Stimulated activated CD8-positive, alpha-beta memory T cell treated with anti-CD3 and anti-CD28 coated beads, Interleukin-4, amount 100 ng/mL, for 24 hours (primary cell): ENCODE measurements at places on chromosomes 6 and 20.
A peak's percentile ranks its signal among the peaks of the same experiment; 100 is the strongest.

DNA sequence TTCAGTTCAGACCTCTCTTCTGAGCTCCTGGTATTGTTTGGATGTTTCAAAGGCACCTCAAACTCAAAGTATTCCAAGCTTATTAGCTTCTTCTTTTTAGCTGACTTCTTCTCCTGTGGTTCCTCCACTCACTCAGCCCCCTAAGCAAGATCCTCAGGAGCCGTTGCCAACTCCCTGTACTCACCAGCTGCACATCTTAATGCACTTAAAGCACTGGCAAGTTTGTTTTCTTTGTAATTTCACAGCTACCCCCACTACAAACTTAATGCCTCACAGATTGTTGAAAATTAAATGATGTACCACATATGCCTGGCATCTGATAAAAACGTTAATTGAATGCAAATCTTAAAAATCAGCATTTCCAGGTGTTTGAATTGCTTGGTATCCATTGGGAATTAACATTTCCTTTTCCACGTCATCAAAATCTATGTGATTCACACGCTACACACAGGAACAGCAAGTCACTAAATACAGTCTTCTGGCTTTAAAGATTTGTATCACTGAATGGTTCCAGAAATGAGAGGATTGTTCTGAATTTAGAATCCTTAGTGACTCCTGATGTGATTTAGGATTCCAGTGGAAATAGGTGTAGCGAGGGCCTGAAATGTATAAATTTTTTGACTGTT is 24.5 kb downstream of the CALHM6 start:
- DNase-seq = no peak

DNA sequence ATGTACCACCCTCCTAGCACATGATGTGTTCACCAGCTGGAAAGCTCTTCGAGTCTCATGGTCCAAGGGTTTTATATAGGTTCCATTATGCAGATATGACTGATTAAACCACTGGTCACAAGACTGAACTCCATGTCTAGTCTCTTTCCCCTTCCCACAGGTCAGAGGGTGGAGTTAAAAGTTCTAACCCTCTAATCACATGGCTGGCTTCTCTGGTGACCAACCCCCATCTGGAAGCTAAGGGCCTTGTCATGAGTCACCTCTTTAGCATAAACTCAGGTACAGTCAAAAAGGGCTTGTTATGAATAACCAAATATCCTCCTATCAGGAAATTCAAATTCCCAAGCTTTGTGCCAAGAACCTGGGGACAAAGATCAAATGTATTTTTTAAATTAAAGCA is 52.0 kb upstream of the KLHL31 start:
- no peak for DNase-seq

DNA sequence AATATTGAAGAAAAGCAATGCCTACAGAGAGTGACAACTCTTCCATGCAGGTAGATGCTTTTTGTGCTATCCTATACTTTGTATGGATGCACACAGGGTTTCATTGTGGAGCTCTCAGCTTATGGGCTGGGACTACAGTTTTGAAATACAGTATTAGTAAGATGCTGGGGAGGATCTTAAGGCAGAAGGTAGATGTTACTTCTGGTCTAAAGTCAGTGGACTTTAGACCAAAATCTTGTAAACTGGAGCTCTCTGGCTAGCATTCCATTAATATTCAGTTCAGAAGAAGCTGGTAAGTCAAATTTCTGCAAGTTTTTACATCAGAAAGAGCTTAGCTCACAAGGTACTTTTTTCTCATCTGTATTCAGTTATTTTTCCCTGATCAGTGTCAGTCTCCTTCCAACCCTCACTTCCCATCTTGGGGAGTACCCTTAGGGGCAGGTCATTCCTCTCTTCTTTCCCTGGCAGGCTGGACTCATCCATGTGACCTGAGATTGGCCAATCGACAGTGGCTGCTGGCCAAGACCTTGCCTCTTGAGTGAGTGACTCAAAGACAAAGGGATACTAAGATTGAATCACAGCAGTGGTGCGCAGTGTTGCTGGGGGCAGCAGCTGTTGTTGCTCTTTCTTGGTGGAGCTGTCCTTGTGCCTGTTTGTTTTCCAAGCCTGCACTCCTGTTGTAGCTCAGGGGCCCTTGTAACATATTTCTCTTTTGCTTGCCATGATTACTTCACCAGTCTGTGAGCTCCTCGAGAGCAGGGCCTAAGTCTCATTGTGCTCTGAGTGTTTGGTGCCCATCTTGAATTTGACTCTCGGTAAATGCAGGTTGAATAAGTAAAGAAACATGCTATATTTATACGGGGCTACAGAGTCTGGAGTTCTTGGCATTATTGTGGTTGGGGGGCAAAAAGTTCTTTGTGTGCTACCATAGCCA is 2.8 kb upstream of the PHF20 start:
- DNase-seq = peak; percentile 28

GRCh38 chr20:58908221-58908620 is 55.7 kb downstream of the GNAS start:
- DNase-seq = no peak

GRCh38 chr6:167968091-167968490 is 29.4 kb upstream of the KIF25 start:
- no peak for DNase-seq

GRCh38 chr6:4155848-4156466 is 20.6 kb upstream of the ECI2 start:
- peak; percentile 59 for DNase-seq

- DNase-seq = no peak
These were observed 81.0 kb downstream of the RIN2 start for GRCh38 chr20:19839053-19839452.

DNA sequence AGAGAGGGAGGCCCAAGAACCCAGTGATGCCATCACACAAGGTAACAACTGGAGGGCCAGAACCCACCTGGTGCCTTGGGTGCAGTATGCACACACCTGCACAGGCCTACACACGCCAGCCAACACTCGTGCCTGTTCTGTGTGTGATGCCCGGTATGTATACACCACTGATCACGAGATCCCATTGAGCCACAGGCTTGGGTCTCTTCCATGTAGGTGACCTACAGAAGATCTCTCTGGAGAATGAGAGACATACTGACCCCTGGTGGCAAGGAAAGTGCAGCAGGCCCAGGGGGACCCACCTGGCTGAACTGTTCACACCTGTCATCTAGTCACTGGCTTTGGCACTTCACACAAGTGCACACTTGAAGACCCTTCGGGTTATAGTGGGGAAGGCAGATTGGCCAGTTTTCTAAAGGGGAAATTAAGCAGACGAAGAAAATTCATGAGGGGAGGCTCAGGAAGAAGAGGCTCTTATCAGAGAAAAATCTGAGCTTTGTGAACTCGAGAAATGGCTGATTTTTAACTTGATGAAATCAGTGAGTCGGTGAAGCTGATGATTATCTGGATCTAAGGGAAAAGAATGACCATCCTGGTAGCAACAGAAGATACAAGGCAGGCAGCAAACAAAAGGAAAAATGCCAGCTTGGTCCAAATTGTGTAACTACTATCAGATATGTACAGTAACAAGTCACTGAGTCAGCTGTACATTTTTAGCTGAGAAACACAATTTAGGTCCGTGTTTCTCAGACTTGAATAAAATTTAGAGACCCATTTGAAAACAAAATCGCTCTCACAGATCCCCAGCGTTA is 69.1 kb upstream of the PBOV1 start:
- DNase-seq = peak; percentile 19

DNA sequence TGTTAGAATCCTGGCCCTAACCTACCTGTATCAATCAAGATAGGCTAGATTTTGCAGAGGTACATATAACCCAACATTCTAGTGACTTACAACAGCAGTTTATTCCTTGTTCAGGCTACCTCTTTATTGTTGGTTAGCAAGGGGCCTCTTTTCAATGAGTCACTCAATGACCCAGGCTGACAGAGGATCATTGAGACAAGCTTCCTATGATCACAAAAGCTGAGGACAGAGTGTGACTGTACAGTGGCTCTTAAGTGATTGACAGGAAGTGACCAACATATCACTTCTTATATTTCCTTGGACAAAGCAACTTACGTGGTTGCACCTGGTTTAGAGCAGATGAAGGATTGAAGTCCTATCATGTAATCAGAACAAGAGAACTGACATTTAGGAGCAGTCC is 740.9 kb downstream of the FRK start:
- no peak for DNase-seq

- DNase-seq = no peak
These were observed 6.1 kb downstream of the MMP24 start for GRCh38 chr20:35232575-35232974.

- no peak for DNase-seq
These were observed 305 bp upstream of the VNN1 start for GRCh38 chr6:132714160-132714559.

DNA sequence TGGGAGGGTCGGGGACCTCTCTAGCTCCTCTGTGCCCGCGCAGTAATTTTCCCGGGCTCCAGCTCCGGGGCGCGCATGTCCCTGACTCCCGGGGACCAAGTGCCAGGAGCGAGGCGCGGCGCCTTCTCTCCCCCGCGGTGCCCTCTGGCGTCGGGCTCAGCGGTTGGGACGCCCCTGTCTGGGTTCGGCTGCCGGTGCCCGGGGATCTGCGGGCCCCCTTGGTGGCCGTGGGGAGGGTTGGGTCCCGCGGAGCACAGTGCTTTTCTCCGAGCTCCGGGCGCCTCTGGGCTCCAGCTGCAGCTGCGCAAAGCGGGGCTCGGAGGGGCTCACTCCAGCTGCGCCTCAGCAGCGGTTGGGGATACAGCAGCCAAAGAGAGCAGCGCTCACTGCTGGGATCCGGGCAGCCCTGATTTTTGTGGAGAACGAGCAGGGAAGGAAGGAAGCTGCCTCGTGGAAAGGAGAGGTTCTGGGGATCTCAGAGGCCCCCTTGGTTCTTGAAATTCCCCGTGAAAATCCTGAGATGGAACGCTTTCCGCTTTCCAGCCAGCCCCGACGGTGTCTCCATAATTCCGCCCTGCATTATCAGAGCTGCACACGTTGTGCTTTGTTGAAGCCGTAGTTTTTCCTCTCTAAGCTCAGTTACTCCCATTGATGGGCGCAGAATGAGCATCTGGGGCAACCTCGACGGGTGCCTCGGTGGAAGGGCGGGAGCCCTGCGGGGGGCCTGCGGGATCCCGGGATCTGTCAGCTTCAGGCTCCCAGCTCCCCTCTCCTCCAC is 861 bp downstream of the PPP1R14C start:
- no peak for DNase-seq

- DNase-seq = no peak
These were observed 71.9 kb upstream of the PLCB4 start for GRCh38 chr20:8996817-8997512.

GRCh38 chr20:37271421-37271768 is 9.8 kb upstream of the GHRH start:
- DNase-seq = no peak

GRCh38 chr20:63381781-63382431 is 20.8 kb upstream of the CHRNA4 start:
- DNase-seq = peak; percentile 9

DNA sequence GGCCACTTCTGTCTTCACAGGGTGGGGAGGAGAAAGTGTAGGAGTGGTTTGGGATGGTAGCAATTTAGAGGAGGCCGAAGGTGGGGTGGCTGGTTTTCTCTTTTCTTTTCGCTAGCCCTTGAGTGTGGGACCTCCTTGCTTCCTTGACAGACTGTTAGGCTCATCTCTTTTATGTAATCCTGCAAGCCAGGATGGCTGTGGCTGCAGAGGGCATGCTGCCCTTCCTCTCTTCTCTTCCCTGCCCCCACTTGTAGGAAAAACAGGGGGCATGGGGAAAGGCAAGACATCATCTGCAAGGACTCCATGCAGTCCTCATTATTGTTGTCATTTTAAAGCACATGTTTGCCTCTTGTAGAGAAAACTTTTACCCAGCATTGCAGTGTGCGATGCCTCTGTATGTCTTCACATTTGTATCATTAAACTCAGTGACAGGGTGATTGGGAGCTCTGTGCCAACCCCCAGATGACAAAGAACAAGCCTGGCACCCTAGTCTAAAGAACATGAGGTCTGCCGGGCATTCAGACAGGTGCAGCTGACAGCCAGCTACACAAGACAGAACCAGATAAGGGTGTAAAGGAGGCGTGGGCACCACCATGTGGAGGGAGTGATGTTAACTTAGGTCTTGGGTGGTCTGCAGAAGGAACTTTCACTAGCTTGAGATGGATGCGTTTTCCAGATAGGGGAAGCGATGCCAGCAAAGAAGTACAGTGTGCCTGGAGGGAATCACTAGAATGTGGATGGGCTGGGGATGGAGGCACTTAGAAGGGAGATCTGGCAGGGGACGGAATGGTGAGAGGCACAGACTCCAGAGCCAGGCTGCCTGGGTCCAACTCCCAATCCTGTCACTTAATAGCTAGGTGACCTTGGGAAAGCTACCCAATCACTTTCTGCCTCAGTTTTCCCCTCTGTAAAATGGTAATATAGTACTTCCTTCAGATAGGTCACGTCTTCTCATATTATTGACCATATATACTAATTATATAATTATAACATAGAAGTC is 207.6 kb downstream of the TBC1D7 start:
- DNase-seq = no peak

DNA sequence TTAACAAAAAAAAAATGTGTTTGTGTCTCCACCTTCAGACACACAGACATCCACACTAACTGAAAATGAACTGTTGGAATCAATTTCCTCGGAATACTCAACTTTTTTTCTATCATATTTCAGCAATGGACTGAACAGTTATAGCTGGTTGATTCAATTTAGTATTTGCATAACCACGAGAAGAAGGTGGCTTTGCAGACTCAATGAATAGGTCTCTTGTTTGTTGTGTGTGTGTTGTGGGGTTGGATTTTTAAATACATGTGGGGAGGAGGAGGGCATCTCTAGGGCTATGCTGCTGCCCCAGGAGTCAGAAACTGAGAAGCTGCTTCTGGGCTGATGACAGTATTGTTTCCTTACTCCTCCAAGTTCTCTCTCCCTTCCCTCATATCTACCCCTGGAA is 28.7 kb downstream of the TFAP2A start:
- no peak for DNase-seq

- no peak for DNase-seq
These were observed 313.3 kb downstream of the RNGTT start for GRCh38 chr6:88650029-88650619.

GRCh38 chr6:64034910-64035655 is 399.5 kb downstream of the PHF3 start:
- DNase-seq = no peak

DNA sequence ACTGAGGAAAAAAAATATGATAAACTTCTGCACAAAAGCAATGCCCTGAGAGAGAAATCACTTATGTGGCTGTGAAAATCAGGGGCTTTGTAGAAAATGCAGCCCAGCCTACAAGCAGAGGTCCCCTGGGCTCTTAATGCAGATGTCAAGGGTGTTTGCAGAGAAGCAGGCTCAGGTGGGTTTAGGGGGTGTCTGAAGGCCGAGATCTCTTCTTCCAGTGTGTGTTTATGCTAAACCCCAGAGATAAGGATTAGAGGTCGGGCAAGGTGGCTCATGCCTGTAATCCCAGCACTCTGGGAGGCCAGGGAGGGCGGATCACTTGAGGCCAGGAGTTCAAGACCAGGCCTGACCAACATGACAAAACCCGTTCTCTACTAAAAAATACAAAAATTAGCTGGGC is 78.5 kb downstream of the TMEM242 start:
- no peak for DNase-seq

DNA sequence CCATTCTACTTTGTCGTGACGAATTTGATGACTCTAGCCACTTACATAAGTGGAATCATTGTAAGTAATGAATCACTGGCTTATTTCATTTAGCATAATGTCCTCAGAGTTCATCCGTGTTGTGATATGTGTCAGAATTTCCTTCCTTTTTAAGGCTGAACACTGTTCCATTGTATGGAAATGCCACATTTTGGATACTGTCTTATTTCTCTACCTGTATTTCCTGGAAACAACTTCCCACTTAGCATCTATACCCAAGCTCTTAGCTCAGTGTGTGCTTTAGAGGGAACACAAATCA is 28.8 kb upstream of the GGTLC1 start:
- DNase-seq = no peak
